Stimulated activated CD4-positive, alpha-beta T cell treated with anti-CD3 and anti-CD28 coated beads, Interleukin-15, amount 100 ng/mL, for 1 hour (primary cell): ENCODE measurements at places on chromosomes 3 and 15.

- no peak for DNase-seq
These were observed 80.7 kb upstream of the PCSK6 start for GRCh38 chr15:101570241-101570640.

DNA sequence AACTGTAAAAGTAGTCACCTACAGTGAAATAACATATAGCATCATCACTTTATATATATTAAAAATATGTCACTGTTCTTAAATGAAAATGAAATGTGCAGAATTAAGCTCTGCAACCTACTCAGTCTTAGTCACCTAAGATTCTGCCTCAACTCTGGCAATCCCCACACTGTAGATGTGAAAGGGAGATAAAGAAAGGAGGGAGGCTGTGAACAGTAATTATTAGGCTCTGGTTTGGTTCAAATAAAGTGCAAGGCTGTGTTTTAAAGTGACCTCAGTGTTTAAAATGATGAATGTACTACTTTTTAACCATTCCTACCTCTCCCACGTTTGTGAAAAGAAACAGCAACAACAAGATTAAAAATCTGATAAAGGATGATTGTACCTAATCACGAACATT is 72.2 kb downstream of the ATP8B4 start:
- DNase-seq, result no peak

DNA sequence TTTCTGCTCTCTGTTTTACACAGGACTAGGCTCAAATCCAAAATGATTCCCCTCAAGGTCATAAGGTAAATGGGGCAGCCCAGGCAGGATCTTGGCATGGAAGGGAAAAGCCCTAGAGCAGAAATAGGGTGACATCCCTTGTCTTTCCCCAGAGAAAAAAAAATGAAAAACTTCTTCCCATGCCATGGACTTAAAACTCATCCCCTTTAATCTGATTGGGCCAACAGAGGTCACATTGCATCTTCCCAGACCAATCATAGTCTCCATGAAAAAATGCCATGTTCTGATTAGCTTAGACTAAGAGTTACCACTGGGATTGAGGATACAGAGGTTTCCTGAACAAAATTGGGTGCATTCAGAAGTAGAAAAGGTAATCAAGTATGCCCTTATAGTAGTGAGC is 241.3 kb upstream of the LRTM1 start:
- no peak for DNase-seq

- DNase-seq, result no peak
These were observed 39.4 kb upstream of the MRPS22 start for GRCh38 chr3:139304383-139304782.

DNA sequence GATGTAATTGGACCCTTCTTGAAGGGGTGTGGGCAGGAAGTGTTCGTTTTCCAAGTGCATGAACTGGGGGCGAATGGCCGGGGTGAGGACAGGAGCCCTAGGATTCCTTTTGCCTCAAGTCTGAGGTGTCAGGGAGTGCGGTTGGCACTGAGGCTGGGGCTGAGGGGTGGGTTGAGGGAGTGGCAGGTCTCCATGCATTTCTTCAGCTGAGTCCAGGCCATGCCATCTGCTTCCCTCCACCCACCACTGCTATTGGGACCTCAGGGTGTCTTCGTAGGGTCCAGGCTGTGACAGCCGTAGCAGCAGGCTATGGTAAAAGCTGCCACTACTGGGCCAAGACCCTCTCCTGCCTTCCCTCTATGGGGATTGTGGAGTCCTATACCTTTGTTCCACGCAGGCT is 25.6 kb upstream of the TSPAN3 start:
- DNase-seq, result no peak

- no peak for DNase-seq
These were observed 96.5 kb upstream of the RAD18 start for GRCh38 chr3:9059489-9060400.

DNA sequence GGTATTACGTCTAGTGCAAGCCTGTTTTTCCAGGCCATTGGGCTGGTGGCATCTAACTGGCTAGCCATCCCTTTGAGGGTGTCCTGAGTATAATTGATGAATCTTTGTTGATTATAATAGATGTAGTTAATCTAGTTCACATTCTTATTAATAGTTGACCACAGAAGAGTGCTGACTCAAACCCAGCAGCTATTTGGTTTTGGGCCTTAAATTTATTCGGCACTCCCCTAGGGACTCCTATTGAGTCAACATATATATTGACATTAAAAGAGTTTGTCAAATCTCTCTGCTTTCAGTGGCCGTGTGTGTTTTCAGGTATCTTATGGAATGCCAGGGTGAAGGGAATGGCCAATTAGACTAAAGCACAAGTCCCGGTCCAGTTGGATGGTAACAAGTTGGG is 19.7 kb downstream of the ARL8B start:
- no peak for DNase-seq

- no peak for DNase-seq
These were observed 44.8 kb downstream of the PDE8A start for GRCh38 chr15:85026304-85027032.

- no peak for DNase-seq
These were observed 6.3 kb downstream of the EFCAB12 start for GRCh38 chr3:129421988-129422745.
